ENCODE measurements at places on chromosomes 12 and 14.

DNA sequence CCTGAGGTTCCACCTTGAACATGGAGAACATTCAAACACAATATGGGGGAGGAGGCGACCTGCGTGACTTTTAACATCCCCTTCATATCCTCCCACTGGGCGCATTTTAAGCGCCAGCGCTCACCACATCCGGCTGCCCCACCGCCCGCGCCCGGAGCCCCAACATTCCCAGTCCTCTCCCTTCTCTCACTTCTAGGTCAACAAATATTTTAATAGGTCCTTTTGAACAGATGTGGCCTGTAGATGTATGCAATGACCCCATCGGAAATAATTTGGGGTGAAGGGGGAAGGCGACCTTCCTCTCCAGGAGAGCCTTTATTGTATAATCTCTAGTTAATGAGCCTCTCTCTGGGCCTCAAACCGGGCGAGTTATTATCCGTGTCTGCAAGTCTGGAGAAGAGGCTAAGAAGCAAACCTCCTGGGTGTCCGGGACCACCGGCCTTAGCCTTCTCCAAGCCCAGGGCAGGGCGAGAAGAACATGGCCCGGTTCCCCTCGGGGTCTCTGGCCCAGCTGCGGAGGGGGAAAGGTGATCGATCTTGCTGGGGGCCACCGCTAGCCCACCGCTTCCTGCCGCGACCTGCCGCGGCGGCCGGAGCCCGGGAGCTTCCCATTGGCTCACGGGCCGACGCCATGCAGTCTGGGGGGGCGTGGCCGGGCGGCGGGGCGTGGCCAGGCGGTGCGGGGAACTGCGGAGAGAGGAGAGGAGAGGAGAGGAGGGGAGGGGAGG is 83.2 kb upstream of the HMGA2 start:
- peak; percentile 25 for DNase-seq

DNA sequence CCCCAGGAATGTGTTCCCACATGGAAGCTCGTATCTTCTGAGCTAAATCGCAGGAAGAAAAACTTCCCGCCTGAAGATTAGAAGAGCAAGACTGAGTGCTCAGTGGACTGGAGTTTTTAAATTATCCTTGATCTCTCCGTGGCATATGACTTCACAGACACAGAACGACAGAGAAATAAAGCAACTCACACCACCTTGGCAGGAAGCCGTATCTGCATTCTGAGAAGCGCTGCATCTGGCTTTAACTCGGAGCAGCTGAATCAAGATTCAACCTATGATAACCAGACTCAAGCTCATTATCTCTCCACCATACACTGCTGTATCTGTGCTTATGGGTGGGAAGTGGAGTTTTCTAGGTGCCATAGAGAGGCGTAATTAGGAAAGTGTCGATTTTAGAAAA is 1482.7 kb downstream of the AACS start:
- DNase-seq: no peak

- no peak for DNase-seq
These were observed 156.3 kb downstream of the ZFP36L1 start for GRCh38 chr14:68636597-68636996.

DNA sequence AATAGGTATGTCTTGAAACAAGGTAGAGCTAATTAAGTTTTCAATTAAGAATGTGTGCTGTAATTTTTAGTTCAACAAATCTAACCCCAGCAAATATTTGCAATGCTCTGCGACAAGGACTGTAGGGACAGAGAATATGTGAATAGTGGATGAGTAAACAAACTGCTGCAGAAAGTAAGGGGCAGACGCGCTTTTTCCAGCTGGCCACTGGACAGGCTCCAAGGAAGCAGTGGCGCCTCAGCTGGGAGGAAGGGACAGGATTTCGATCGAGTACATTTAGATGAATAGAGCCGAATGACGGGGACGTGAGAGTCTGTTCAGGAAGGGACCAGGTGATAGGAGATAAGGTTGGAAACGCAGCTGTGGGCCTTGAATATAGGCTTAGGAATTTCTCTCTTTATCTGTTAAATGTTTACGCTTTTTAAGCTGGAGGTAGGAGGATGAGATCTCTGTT is 69.3 kb downstream of the ELK3 start:
- DNase-seq: no peak

- DNase-seq: no peak
These were observed 7.3 kb downstream of the TESC start for GRCh38 chr12:117091758-117092510.

DNA sequence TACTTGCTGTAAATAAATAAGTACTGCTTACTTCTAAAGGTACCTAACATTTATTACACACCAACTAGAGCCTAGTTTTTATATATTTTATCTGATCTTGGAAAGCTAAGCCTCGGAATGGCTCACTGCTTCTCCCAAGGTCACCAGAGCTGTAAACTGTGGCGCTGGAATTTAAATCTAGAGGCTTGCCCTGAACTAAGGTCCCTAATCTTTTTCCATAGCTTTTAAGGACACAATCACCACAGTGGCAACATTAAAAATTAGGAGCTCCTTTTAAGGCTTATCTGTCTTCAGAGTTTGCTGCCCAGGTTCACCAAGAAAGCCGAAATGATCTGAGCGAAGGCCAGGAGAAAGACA is 670 bp downstream of the CCNB1IP1 start:
- no peak for DNase-seq

GRCh38 chr12:7645395-7646177 is 20.1 kb downstream of the APOBEC1 start:
- DNase-seq: no peak

DNA sequence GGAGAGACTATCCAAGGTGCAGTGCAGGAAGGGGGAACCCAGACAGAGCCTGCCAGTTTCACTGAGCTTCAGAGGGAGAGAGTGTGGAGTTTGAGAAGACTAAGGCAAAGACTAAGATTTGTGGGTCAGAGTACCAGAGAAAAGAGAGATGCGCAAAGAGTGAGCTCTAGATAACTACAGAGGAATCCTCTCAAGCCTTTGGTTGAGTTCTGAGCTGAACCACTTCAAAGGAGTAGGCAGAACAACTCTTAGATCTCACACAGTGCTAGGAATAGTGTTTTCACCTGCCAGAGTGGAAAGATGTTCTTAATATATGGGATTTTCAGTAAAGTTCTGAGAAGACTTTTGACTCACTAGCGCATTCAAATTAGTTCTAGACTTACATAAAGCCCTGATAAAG is 10.7 kb upstream of the M6PR start:
- no peak for DNase-seq

- DNase-seq: no peak
These were observed 788 bp upstream of the NGDN start for GRCh38 chr14:23468704-23469126.

DNA sequence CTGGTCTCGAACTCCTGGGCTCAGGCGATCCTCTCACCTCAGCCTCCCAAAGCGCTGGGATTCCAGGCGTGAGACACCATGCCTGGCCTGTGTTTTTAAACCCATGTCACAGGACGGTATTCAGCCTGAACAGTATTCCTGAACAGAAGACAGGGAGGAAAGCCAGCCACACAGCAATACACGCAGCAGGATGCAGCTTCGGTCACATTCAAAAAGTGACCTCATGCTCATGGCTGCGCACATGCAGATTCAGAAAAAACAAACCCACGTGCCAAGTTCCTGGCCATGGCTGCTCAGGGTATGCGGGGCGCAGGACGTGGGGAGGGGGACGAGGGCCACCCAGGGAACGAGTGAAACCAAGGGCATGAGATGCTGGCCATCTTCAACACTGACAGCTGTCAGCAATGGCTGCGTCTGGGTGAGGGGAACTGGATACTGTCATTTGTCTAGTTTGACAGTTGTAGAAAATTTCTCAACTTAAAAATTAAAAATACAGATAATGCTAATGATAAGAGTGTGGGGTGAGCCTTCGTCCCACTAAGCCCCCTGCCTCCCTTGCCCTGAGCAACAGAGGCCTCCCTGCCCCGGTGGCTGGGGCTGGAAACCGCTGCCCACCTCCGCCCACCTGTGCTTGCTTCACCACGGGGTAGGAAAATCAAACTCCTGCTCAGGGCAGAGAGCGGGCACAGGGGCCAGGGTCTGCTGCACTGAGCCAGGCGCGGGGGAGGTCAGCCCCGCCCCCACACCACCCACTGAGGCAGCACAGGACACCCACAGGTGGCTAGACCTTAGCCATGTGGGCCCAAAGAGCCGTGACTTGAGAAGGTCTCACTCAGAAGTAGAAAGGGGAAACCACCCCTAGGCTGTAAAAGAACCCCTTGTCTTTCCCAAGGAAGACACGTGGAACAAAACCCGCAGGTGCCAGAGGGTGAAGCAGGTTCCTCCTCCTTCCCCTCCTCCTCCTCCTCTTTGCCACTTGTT is 84.2 kb downstream of the SCARB1 start:
- DNase-seq: no peak

- DNase-seq: no peak
These were observed 15.2 kb downstream of the DCAF4 start for GRCh38 chr14:72941286-72941985.

DNA sequence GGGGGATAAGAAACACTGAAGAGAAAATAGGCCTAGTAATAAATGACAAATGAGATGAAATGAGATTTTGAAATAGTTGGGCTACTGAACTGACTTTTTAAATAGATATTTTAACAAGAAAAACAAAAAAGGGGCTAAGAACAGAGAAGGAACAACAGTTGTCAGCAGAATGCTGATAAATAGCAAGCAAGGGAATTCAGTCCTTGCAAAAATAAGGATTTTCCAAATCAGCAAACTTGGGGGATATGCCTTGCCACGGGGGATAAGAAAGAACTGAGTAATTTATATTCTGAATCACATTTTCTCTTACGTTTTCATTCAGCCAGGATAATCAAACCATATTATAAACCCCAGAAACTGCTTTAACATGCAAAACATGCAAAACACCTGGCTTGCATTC is 12.9 kb upstream of the CCDC196 start:
- DNase-seq: no peak

DNA sequence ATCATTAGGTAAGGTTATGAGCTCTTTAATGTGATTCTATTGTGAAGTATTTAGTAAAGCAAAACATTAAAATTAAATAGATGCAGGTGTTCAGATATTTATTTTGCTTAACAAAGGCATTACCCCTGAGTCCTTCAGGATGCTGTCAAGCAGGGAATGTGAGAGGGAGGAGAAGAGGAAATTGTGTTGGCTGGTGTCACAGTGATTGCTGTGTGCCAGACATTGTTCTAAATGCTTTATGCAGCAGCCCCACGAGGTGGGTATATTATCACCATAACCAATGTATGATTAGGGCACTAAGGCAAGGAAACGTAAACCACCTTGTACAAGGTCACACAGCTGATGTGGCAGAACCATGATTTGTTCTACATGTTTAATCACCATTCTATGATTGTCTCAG is 80.1 kb downstream of the STAB2 start:
- no peak for DNase-seq

- no peak for DNase-seq
These were observed 38.2 kb downstream of the CACNA2D4 start for GRCh38 chr12:1880153-1880845.

GRCh38 chr12:71865757-71866536 is 26.4 kb downstream of the TBC1D15 start:
- DNase-seq: no peak

DNA sequence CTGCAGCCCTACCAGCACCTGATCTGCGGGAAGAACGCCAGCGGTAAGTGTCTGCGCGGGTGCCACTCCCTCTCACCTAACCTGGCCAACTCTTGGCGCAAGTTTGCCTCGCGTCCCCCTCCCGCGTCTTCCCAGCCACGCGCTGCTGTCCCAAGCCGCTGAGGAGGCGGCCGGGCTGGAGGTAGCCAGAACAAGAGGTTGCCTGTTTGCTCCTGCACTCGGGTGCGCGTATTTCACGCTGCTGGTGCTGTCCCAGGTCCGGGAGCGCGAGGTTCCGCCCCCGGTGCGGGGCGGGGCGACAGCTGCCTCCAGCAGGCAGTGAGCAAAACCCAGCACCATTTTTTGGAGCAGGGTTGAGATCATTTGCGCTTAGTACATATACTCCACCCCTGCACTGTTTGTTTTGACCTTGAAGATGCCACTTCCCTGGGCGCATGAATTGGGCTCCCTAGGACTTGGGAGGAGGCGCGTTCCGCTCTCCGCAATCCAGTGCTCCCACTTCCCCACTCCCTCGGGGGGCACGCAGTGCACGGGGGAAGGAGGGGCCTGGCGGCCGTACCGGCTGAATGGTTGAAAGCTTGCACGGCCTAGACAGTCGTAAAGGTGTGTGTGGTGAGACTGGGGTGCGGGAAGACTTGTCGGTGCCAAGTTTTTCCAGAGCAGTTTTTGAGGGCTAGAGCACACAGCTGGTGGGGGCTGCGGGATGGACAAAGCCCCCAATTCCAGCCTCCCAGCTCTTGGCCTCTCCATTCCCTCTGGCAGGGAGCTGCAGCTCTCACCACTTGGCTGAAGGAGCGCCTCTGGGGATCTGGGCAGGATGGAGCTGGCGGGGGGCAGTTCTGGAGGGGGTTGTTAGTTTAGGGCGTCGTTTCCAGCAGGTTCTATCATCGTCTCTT is 226.9 kb upstream of the CRY1 start:
- DNase-seq: peak; percentile 70

GRCh38 chr12:95623554-95624170 is 72.4 kb upstream of the USP44 start:
- no peak for DNase-seq

DNA sequence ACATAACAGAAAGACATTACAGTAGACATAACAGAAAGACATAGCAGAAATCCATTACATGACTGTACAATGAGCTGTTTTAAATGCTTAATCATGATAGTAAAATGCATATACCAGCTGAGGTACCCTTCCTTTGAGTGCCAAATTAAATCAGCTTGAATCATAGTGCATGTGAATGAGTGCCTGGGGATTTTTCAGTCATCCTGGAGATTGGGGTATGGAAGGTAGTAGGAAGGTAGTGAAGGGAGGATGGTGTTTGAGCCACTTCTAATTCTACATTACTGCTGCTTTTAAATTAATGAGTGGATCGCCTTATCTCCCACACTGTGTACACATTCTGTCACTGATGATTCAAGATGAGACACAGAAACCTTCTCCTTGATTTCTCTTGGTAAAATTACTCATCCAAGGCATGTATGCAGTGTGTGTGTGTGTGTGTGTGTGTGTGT is 534.2 kb downstream of the LRFN5 start:
- no peak for DNase-seq

DNA sequence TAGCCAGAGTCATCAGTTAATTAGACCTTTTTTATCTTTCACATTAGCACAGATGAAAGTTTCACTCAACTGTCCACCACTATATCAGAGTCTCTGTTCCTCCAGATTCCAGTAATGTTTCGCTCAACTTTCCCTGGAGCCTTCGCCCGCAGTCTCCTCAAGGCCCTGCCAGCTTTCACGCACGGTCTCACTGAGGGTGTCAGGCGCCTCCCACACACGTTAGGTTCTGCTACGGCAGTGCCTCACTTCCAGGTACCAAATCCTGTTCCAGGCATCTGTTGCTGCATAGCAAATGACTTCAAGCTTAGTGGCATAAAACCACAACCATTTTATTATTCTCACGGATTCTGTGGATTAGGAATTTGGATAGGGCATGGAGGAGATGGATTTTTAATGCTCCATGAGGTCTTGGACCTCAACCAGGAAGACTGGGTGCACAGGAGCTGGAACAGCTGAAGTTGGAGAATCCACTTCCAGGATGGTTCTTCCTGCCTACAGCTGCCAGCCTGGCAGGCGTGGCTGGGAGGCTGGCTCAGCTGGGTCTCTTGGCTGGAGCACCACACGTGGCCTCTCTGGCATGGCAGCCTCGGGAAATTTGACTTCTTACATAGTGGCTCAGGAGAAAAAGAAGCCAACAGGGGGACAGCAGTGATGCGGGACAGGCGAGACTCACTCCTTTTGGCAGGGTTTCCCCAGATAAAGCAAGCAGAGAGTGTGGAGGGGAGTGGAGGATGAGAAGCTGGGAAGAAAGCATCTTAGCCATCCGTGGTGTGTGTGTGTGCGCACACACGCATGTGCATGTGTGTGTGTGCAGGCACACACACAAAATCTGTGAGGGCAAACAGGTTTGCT is 21.3 kb upstream of the BCDIN3D start:
- DNase-seq: no peak
